Fibroblast of skin of left biceps (primary cell): ENCODE measurements at places on chromosomes 5 and 9.

DNA sequence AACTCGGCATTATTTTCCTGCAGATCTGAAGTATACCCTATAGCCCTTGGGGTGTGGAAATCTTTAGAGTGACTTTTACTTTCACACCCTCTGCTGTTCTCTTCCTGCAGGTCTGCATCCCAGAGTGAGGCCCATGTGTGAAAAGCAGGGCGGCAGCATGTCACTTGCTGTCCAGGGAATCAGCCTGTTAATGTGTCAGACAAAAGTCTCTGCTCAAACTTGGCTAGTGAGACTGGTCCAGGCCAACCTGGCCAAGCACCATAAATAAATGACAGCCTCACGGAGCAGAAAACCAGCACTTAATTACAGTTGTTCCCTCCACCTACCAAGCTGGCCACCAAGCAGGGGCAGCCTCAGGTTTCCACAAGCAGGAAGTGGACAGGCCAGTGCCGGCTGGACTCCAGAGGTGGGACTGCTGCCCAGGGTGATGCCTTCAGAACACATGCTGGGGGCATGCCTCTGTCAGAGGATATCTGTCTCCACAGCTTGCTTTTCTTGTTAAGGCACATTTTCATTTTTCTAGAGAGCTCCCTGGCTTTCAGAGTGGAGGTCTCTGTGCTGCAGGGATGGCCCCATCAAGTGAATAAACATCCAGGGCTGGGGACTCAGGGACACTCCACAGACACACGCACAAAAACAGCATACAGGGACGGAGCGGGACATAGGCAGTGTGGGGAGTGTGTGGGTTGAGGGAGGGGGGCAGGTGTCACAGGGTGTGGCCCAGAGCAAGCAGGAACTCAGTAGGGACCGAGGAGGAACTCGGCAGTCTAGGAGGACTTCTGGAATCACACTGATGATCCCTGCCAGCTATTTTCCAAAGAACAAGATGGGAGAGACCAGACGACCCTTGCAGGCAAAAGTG, 243.8 kb upstream of the IRX1 start:
- no peak for DNase-seq

DNA sequence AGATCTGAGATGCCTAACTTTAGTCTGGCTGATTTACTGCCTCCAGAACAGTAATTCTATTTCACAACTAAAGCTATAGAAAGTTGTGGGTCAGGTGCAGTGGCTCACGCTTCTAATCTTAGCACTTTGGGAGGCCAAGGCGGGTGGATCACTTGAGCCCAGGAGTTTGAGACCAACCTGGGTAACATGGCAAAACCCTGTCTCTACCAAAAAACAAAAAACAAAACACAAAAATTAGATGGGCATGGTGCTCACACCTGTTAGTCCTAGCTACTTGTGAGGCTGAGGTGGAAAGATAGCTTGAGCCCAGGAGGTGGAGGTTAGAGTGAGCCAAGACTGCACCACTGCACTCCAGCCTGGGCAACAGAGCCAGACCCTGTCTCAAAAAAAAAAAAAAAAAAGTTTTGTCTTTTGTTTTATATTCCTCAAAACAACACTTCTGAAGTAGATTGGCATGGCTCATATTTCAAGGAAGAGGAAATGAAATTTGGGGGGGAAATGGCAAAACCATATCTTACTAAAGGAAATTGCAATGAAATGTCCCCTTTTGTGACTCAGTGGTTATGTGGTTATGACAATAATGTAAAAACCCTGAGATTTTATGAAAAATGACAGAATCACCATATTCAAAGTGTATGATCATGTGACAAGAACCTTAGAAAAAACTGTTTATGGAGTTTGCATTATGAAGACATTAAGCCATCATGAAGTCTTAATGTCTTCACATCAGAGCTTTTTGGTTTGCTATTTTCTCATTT, 16.2 kb downstream of the FNBP1 start:
- DNase-seq, result no peak

DNA sequence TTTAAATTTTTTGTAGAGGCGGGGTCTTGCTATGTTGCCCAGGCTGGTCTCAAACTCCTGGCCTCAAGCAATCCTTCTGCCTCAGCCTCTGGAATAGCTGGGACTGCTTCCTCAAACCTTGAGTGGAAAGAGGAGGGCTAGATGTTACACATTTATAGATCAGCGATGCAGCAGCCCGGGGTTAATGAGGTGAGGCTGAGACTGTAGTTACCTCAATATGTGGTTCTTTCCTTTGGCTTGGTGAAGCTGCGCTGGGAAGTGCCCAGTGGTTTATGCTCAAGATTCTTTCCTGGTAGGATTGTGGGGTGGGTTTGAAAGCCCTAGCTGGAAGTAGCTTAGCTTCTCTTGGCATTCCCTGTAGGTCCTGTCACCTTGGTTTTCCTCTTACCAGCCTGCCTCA, 22.5 kb downstream of the ZNF618 start:
- no peak for DNase-seq

DNA sequence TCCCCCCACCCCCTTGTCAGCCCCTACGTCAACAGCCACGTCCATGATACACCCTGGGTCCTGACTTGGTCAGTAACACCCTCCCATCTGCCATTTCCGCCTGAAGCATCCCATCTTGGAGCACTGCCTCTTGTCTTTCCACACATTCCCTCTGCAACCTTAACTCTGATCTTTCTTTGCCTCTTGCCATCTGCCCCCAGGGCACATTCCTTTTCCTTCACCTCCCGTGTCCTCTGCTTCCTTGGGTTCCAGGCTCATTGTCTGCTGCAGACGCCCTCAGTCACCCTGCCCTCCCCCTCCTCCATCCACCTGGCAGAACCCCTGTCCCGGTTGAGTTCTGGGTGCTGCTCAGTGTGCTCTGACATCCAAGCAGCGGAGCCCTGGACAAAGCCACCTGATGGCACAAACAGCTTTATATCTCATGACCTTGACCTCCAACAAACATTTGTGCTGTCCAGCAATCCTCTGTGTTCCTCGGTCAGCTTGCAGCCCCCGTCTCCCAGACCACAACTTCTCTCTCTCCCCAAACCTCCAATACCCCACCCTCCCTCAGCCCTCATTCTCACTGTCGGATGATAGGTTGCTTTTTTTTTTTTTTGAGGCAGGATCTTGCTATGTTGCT, 97.7 kb upstream of the IER5L start:
- no peak for DNase-seq

GRCh38 chr5:1544294-1544961, 20.7 kb upstream of the LPCAT1 start:
- no peak for DNase-seq

- DNase-seq, result no peak
Measured at GRCh38 chr5:67335426-67335825, 138.8 kb upstream of the CD180 start.

- DNase-seq, result peak; percentile 27
Measured at GRCh38 chr5:129771058-129771838, 23.4 kb downstream of the MINAR2 start.

- DNase-seq, result peak; percentile 1
Measured at GRCh38 chr5:93349613-93350012, 231.4 kb downstream of the NR2F1-AS1 start.

DNA sequence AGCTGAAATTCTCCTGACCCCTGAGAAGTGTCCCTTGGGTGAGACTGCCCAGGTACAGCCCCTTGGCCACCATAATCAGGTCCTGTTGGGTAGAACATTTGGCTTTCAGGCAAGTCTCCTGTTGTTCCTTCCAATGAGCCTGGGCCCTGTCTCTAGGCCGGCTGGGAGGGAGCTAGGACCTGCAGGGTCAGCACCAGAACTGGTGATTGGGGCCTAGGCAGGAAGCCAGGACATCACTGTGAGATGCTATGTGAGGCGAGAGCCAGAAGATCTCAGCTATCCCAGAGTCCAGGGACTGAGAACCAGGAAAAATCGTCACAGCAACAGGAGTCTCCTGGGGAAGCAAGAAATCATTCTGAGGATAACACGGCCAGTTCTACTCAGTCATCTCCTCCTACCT, 51.5 kb downstream of the PCDH1 start:
- DNase-seq, result no peak

GRCh38 chr5:168885324-168886120, 306.4 kb upstream of the PANK3 start:
- DNase-seq, result no peak

DNA sequence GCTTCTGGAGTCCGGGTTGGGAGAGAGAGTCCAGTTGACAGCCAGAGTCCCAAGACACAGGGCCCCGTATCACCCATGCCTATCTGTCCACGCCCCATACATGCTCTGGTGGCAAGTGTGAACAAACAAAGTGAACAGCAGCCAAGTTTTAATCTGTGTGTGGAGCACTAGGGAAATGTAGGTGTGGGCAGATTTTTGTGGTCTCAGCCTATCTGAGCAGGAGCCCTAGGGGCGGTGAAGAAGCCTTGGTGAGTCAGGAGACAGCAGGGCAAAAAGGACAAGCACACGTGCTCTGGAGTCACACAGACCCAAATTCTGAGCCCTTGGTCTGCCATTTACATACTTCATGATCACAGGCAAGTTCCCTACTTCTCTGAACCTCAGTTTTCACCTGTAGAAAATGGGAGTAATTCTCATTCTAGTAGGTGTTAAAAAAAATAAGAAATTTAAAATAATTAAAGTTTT, 23.2 kb downstream of the EGR1 start:
- no peak for DNase-seq

DNA sequence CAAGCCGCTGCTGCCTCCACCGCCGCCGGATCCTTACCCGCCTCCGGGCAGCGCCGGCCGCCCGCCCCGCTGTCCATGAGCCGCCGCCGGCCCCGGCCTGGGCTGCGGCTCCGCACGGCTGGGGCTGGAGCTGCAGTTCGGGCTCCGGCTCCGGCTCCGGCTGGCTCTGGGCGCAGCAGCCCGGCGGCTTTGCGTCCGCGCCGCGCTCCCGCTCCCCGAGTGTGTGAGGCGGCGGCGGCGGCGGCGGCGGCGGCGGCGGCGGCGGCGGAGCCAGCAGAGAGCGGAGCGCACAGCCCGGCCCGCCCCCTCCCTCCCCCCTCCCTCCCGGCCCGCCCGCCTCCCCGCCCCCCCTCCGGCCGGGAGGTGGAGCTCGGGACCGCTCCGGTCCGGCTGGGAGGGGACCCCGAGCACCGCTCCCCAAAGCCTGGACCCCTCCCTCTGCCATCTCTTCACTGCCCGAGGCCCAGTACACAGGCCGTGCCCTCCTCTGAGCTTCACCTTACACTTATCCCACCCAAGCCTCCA, at the start of gene PCDH1:
Gene PCDH1, minus strand, starts transcription at position 225 of the 525 bp plus-strand sequence. Its CDS starts 148 bp downstream, at position 77.
- DNase-seq, result no peak

GRCh38 chr5:68032216-68032762, 183.3 kb upstream of the PIK3R1 start:
- DNase-seq, result no peak

GRCh38 chr5:111367115-111367514, 142.9 kb downstream of the CAMK4 start:
- DNase-seq, result no peak

DNA sequence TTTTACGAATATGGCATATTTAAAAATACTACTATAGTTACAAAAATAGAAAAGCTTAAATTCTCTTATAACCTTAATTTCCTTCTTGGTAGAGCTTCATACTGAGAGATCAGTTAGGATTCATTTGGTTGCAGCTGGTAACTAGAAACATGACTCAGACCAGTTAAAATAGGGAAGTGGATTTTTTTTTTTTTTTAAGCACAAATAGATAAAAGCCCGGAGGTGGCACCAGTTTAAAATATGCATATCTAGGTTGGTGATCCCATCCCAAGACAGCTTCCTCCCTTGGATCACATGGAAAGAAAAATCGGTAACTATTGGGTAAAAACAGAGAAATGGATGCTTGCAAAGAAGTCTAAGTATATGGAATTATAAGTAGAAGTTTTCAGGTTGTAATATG, 1634.3 kb downstream of the MAT2B start:
- no peak for DNase-seq

- no peak for DNase-seq
Measured at GRCh38 chr5:133428072-133428660, 184.2 kb downstream of the FSTL4 start.

GRCh38 chr5:129031886-129032683, 62.5 kb upstream of the ISOC1 start:
- DNase-seq, result no peak

DNA sequence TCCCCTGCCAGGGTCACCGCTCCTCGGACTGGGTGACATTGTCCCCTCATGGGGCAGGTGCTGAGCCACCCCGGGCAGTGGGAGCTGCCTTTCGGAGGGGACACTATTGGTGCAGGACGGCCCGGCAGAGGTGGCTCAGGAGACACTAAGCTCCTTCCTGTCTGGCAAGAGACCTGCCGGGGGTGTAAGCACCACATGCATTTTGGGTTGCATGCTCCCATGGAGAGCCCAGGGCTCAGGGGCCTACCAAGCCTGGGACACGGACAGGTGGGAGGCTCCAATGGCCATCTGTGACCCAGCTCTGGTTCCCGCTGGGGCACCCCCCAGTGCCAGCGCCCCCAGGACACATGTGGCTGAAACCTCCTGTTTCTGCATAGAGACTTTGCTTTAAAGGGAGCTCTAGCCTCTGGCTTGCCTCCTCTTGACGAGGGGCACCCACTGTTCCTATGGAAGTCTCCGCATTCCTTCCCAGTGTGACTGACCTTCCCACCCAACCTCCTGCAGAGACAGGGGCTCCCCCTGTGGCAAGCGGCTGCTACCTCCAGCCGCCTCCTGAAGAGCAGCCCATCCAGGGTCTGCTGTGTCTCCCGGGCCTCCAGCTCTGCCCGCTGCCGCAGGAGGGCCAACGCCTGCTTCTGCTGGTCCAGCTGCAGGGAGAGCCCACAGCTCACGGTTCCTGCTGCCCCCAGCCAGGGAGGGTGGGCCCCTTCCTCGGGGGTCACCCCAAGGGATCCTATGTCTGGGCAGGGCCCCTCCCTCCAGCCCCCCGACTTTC, 28.1 kb downstream of the CCDC187 start:
- no peak for DNase-seq

GRCh38 chr5:74624501-74624900, 16.0 kb downstream of the ENC1 start:
- DNase-seq, result no peak

- no peak for DNase-seq
Measured at GRCh38 chr9:5532306-5532705, 22.0 kb downstream of the PDCD1LG2 start.

DNA sequence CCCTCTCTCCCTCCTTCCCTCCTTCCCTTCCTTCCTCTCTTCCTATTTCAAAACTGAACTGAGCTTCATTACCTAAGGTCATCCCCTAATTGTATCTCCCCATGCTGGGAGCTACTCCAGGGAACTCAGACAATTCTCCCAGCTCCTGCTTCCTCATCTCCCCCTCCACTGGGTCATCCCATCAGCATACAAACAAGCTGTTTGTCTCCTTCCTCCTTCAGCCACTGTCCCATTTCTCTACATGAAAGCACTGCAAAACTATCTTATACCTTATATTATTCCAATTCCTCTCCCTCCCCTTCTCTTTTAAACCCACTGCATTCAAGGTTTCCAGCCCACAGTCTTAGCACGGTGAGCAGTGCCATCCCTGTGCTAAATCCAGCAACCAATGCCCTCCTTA, 262.4 kb downstream of the AGTPBP1 start:
- DNase-seq, result no peak

DNA sequence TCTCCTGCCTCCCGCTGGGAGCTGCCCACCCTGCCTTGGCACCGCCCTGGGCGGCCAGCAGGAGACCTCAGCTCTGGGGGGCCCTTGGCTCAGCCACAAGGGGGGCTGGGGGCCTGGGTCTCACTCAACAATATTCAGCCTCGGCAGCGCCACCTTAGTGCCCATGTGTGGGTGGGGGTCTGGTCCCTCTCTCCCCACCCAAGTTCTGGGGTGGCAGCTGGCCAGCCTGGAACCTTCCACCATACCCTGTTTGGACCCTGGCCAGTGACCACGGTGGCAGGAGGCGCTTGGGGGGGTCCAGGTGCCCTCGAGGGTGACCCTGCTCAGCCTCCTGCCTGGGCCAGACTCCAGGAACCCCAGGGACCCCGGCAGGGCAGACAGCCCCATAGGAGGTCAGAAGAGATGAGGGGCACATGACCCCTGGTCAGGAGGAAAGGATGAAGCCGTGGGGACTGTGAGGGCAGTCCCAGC, 22.2 kb downstream of the NKD2 start:
- DNase-seq, result no peak

- DNase-seq, result no peak
Measured at GRCh38 chr5:40437452-40437861, 242.3 kb upstream of the PTGER4 start.
